Fibroblast of the aortic adventitia (primary cell): ENCODE measurements at places on chromosomes 12 and 14. TPM values are rescaled to one million over a fixed set of nuclear protein-coding genes. Genes with fewer than 3 reads are reported as not detected.

GRCh38 chr12:48774516-48774915 is 14.4 kb downstream of the ADCY6 start:
- DNase-seq = peak; percentile 52

DNA sequence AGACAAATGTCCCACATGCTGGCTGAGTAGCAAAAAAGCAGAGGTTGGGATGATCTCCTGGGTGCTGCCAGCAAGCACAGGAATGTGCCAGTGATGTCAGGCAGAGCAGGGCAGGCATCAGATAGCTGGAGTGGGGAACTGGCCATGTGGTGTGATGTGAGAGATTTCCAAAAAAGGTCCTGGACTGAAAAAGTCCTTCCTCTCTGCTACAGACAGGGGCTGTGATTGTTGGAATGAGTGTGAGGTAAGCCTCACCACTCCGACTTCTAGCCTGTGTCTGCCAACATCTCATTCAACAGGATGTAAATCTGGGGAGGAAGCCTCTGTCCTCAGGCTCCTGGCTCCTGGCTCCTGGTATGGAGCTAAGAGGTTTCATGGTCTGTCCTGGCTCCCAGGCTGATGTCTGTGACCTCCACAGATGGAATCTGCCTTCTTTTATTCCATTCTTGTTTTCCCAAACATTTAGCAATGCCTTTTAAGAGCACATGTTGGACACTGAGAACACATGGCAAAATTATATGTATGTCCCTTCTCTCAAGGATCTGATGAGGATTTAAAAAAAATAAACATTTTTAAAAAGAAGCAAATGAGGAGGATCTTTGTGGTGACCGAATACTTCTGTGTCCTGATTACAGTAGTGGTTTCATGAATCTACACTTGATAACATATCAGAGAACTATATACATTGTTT is 50.1 kb upstream of the STK38L start:
- peak; percentile 85 for DNase-seq

Gene CMKLR1
- total RNA-seq = 0.54 TPM in 1 of 2 replicates, not detected in the other

GRCh38 chr14:70289138-70289537 is 70.3 kb downstream of the COX16 start:
- no peak for DNase-seq

GRCh38 chr12:31316891-31317290 is 9.1 kb downstream of the SINHCAF start:
- DNase-seq = peak; percentile 10

Gene FAIM2
- 12.9 and 13.8 TPM in 2 replicates for total RNA-seq

Gene BTBD7
- total RNA-seq = 38.0 and 39.6 TPM in 2 replicates
